Brain (organoid and tissue), 16 donors: ENCODE measurements at places on chromosomes 3 and 15.

GRCh38 chr15:98744506-98744905 lies 96.2 kb downstream of the IGF1R start:
- no peak for DNase-seq

- DNase-seq, result no peak
These were observed 208.7 kb downstream of the MECOM start for GRCh38 chr3:169454823-169455222.

GRCh38 chr3:37262816-37263393 lies 88.5 kb upstream of the LRRFIP2 start:
- DNase-seq, result no peak

DNA sequence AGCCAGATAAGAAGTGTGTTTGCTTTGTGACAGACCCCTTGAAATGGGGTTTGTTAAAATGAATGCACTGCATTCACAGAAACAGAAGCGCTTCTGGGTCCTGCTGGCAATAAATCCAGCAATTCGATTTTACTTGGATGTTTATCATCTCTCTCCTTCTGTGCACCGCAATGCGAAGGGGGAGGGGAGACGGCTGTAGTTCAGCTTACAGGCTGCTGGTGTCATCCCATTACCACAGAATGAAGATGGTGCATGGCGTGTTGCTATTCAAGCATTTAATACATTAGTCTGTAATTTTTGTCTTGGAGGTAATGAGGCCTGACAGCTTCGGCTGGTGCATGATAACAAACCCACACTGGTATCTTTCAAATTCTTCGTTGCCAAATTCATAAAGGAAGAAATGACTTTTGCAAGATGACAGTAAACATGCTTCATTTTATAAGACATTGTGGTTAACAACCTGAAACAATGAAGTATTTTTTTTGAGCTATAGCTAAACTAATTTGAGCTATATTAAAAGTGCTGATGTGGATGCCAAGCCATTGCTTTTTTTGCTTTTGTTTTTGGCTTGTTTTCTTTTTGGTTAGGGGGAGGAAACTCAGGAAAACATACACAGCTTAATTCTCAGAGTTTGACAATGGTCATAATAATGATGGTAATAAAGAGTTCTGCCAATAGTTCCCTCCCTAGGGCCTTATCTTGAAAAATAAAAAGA lies 418.3 kb downstream of the OTOL1 start:
- DNase-seq, result peak; percentile 97

DNA sequence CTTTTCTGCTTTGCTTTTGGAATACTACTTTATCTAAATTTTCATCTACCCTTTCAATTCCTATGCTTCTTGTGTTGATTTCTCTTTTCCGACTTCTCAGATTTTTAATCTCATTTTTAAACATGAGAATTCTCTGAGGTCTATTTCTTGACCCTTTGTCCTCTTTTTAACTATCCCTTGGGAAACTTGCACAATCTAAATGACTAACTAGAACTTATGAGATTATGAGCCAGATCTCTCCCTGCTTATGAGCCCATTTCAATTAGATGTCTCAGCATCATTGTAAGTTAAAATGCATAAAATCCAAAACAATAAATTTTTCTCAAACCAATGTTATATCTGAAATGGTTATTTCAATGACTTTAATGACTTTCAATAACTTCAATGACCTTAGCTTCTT lies 296.9 kb upstream of the AGTR1 start:
- DNase-seq, result no peak

DNA sequence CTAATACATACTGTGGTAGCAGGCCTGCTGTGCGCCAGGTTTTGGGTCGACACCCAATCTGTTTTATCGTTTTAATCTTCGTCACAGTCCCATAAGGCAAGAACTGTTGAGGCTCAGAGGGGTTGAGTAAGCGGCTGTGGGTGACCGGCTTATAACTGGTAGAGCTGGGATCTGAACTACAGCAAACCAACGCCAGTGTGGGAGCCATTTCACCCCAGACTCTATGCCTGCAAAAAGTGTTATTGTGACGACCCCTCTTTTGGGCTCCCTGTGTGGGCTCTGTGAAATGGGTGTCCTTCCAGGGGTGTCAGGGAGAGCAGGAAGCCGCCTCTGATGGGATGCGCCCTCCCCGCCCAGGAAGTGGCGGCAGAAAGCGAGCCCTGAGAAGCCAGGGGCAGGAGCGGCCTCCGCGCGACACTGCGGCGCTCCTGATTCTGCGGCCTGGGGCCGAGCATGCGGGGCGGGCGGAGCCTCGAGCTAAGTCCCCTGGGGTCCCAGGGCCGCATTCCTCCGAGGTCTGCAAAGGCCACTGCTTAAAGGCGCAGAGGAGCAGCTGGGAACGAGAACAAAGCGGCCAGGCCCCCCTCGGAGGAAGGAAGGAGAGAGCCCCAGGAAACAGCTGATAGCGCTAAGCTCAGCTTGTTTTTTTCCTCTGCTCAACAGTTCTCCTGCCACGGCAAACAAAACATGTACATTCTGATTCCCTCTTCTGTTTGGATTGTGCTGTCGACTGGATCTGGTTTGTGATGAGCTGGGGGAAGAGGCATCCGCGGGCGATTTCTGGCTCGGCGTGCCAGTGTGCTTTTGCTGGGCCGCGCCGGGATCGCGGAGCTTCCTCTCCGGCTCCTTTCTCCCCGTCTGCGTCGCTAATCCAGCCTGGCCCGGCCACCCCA lies 33.9 kb downstream of the GRK7 start:
- peak; percentile 84 for DNase-seq

- DNase-seq, result no peak
These were observed 33.9 kb upstream of the C15orf39 start for GRCh38 chr15:75167588-75168350.

- no peak for DNase-seq
These were observed 86.9 kb upstream of the TCF12 start for GRCh38 chr15:56831467-56832005.

GRCh38 chr3:42118762-42119361 lies 27.7 kb downstream of the TRAK1 start:
- peak; percentile 46 for DNase-seq

DNA sequence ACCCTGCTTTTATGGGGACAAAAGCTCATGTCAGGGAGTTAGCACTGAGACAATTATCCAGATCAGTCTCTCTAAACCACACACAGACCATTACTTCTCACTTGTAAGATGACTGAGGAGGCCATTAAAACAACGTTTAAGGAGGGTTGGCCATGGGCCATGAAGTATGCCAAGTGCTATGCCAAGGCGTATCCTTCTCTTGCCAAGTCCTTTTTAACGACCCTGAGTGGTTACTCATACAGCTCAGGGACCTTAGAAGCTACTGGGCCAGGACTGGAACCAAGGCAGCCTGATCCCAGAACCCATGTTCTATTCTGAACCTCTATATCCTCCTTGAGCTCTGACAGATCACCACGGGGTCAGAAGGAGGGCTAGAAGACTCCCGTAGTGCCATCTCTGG lies 50.0 kb downstream of the NMNAT3 start:
- peak; percentile 17 for DNase-seq

DNA sequence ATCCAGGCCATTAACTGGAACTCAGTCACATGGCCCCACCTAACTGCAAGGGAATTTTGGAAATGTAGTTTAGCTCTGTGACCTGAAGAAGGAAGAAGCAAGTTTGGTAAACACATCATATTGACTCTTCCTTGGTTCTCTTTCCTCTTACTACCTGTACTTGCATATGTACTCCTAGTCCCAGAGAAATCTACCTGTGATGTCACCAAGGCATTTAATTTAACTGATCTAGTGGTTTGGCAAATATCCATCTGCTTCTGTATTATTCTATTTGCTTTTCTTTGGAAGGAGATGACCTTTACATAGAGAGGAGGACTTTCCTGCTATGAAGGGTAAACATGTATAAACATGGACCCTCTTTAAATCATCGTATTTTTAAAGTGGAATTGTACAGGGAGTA lies 150.8 kb downstream of the TMEM108 start:
- DNase-seq, result no peak

DNA sequence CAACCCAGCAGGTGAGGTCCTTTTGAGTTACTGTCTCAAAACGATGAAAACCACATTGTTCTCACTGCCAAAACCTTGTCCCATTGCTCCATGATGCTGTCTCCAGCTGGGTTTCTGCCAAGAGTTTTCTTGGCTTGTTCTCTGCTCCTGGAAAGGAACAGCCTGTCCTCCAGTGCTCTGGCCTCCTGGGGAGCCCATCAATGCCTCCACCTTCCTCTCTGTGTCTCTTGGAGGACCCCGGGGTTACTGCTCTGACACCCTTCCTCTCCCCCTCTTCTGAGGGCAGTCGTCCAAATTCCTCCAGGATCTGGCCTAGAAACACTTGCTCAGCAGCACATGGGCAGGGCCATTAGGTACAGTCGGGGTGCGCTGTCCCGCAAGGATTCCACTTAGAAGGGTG lies 63.9 kb upstream of the RGMA start:
- DNase-seq, result peak; percentile 86
